ENCODE measurements at places on chromosomes 1 and 21. TPM values are rescaled to one million over a fixed set of nuclear protein-coding genes. Genes with fewer than 3 reads are reported as not detected.

Gene ATP6V1G3
- total RNA-seq = not detected

Gene BTBD8
- 8.1 TPM for total RNA-seq

Gene ASAP3
- total RNA-seq = 17.6 TPM

Gene OR2T34
- not detected for total RNA-seq

Gene CD58
- total RNA-seq = 15.9 TPM

Gene DIRAS3
- not detected for total RNA-seq

Gene CFAP107
- not detected for total RNA-seq

Gene LIN28A
- not detected for total RNA-seq

Gene HUNK
- total RNA-seq = not detected

Gene PCP4
- not detected for total RNA-seq

Gene LCE6A
- total RNA-seq = not detected

Gene TSPEAR
- total RNA-seq = not detected

Gene FNDC5
- not detected for total RNA-seq

Gene LRRC39
- 0.85 TPM for total RNA-seq

Gene KPRP
- not detected for total RNA-seq

GRCh38 chr1:240174734-240175133 is 83.1 kb downstream of the FMN2 start:
- no peak for DNase-seq

GRCh38 chr1:11772458-11772857 is 10.5 kb downstream of the C1orf167 start:
- no peak for DNase-seq

DNA sequence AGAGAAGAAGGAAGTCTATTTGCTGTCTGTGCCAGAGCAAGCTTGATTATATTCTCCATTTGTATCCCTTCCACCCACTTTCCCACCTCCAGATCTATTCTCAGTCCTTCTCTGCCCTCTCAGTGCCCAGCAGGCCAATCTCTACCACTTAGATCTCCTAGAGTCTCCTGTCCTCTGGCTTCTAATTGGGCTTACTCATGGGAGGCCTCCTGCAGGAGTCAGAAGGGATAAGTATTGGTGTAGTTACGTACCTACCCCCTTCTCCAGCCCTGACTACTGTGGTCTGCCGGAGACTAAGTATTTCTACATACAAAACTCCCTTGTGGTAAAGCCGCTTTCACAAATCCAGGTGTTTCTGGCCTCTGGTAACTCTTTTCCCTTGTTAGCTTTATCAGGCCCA is 221.2 kb downstream of the PTGER3 start:
- no peak for DNase-seq

GRCh38 chr1:114757455-114758255 is at the start of gene CSDE1:
TSS of gene CSDE1 (minus strand) at chr1:114757984. CDS start at chr1:114739890, 18,094 bp downstream.
- peak; percentile 99 for DNase-seq

GRCh38 chr1:214331827-214332423 is 51.0 kb downstream of the SMYD2 start:
- peak; percentile 38 for DNase-seq

GRCh38 chr1:10440794-10441193 is 9.0 kb upstream of the CORT start:
- DNase-seq = no peak

DNA sequence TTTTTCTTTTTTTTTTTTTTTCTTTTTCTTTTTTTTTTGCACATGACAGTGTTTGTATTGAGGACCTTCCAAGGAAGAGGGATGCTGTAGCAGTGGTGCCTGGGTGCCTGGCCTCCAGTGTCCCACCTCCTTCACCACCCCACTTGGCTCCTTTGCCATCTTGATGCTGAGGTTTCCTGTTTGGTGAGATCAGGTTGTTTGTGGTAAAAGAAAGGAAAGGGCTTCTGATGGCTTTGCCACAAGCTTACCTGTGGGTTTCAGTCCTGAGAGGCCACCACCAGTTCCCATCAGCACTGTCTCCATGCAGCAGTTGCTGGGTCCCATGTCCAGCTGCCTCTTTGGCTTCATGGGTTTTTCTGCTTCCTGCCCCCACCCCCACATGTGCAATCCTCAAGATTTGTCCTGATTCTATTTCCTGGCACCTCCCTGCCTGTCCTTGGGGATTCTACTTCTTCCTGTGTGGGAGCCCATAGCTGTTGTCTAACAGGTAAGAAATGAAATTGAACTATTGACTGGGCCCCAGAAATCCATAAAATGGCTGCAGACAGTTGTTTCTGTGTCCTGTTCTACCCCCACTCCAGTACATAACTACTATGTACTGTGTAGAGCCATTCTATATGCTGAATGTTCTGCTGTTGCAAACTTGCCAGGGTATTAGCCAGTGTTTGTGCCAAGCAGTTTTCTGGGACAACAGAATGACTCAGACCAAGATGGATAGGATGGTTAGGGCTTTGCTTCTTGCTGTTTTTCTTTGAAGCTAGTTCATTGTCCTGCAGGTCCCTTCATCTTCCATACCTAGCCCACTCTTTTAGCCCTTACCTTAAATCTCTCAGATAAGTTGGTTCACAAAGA is 4.2 kb upstream of the CCDC28B start:
- peak; percentile 31 for DNase-seq

GRCh38 chr1:59375321-59376220 is 78.7 kb downstream of the FGGY start:
- peak; percentile 25 for DNase-seq

DNA sequence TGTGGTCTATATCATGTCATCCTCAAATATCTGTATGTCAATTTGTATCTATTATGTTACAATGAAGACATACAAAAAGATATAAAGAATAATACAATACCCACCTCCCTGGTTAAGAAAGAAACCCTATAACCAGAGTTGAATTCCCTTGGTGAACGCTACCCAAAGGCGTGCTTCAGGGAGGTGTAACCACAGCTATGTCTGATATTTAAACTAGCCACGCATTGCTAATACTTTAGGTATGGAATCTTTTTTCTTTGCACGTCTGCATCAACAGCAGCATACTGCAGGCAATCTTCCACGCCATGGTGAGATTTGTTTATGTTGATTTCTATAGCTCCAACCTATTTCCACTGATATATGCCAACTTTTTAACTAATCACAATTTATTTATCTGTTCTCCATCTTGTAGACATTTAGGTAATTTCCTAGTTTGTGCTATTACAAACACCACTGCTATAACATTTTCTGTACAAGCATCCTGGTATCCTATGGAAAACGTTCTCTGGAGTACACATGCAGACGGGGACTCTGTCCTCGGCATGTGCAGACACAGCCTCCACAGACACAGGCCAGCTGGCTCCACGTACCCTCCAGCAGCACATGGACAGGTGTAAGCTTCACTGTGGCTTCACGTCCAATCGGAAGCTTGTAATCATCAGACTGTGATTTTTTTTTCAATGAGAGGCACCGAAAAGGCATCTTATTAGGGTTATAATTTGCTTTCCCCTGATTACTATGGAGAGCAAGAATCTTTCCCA is 58.5 kb downstream of the HSF2BP start:
- peak; percentile 41 for DNase-seq

GRCh38 chr1:216640100-216640499 is 83.1 kb downstream of the ESRRG start:
- no peak for DNase-seq

DNA sequence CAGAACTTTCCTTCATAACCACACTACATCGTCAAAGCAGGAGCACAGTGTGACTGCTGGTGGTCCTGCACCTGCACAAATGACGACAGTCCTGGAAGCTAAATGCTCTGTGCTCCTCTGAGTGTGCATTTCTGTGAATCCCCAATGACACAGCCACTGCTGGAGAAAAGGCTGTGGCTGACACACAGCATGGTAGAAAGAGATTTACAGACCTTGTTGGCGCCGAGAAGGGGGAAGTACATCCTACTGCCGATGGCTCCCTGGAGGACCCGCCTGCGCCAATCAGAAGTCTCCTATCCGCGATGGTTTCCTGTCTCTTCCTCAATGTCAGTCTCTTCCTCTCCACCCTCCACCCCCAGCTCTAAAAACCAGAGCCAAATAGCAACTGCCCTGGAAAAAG is 115.4 kb upstream of the RAB4A start:
- DNase-seq = no peak

DNA sequence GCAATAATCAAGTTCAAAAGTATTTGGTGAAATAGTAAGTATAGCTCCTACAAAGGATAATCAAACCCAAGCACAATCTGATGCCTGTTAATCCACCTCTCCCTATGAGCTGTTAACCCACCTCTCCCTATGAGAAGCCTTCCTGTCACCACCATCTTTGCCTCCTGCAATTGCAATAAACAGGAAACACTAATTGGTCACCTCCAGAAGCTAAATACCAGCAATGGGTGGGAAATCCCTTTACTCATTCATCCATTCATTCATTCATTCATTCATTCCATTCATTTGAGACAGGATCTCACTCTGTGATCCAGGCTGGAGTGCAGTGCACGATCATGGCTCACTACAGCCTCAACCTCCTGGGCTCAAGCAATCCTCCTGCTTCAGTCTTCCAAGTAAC is 132.8 kb downstream of the RERE start:
- DNase-seq = no peak

- no peak for DNase-seq
These were observed 144.5 kb upstream of the SMYD2 start for GRCh38 chr1:214136324-214136919.

GRCh38 chr1:53599481-53599880 is 139.5 kb downstream of the GLIS1 start:
- no peak for DNase-seq

DNA sequence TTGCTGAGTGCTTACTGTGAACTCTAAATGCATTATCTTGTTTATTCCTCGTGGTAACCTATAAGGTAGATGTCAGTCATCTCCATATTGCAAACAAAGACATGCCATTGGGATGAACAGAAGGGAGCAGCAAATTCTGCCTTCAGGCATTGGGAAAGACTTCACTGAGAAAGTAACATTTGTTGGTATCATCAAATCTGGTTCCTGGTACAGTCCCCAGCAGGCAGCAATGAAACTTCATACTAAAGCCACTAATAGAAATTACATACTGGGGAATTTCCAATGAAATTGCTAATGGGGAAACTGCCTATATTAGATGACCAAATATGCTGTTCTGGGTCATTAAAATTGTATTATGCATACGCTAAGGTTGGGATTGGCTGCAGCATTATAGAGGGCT is 47.3 kb upstream of the ST6GALNAC5 start:
- no peak for DNase-seq

DNA sequence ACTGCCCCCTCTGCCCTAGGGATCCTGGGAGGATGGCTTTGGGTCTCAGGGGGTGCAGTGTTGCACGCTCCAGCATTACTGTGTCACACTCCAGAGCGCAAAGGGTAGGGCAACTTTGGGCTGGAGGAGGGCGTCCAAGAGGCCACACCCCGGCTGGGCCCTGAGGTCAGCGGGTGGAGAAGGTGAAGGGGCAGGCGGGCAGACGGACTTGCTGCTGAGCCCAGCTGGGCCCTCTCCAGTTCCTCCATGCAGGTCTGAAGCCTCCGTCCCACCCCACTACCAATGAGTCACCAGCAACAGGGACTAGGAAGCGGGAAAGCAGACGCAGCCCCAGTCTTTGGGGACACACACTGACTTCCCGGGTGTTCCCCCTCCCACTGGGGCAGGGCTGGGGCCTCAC is 116.0 kb downstream of the CASZ1 start:
- DNase-seq = peak; percentile 43

GRCh38 chr1:182602935-182603645 is 1.1 kb downstream of the RGS16 start:
- no peak for DNase-seq

DNA sequence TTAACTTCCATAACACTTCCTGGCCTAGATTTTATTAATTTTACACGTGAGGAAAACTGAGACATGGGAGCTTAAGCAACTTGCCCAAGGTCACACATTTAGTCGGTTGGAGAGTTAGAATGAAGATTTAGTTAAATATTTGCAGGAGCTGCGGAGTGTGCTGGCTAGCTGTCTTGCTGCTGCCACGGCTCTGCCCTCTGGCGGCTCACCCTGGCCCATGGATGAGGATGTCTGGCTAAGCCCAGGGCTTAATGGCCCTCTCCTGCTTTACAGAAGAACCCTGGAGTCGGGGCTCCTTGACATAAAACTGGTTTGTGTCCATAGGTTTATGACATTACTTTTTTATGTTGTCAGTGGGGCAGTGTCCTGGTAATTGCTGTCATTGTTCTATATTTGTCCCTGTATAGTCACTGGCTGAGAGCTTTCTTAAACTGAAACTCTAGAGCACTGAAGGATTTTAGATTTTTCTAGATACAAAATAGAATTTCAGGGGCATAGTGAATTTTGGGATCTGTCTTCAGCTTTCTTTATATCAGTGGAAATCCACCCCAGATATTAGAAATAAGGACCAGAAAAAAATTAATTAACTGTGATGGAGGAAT is 88.9 kb upstream of the WLS start:
- no peak for DNase-seq

DNA sequence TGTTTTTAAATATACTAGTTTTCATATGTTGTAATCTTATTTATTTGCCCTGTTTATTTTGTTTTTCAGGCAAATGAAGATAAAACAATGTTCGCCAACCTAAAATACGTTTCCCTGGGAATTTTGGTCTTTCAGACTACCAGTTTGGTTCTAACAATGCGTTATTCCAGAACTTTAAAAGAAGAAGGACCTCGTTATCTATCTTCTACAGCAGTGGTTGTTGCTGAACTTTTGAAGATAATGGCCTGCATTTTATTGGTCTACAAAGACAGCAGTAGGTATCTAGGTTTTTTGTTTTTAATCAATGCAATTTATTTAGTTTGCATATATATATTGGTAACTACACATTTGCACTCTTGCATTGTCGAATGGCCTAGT is 23.7 kb downstream of the SLC35A3 start:
- DNase-seq = no peak

DNA sequence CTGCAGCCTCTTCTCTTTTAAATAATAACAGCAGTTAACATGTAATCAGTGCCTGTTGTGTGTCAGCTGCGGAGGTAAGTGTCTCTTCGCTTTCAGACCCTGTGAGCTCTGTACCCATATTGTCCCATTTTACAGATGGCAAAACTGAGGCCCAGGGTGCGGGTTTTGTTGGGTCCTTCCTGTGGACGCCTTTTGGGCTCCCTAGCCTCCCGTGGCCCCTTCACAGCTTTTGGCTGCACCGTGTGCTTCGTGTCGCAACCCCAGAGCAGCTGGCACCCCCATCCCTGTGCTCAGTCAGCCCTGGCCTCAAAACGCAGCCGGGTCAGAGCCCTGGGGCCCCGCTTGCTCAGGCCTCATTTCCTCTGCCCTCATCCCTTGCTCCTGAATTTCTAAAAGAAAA is 53.8 kb downstream of the TLR5 start:
- DNase-seq = no peak

Measured in PC-9 (cell line).